ENCODE measurements at places on chromosomes 3 and 15.

- DNase-seq, result no peak
Observed at GRCh38 chr3:64718976-64719375, 31.2 kb upstream of the ADAMTS9 start.

DNA sequence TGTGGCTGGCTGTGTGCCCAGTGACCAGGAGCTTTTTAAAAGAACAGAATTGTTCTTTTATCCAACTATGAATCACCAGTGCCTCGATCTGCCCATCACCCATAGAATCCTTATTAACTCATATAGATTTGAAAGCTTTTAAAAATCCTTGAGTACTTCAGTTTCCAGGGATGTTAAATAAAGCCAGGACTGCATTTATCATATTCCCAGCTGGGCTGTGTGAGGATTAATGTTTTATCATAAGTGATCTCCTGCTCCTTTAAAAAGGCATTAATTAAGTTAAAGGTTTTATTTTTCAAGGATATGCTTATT is 234.0 kb downstream of the MYRIP start:
- DNase-seq, result no peak

DNA sequence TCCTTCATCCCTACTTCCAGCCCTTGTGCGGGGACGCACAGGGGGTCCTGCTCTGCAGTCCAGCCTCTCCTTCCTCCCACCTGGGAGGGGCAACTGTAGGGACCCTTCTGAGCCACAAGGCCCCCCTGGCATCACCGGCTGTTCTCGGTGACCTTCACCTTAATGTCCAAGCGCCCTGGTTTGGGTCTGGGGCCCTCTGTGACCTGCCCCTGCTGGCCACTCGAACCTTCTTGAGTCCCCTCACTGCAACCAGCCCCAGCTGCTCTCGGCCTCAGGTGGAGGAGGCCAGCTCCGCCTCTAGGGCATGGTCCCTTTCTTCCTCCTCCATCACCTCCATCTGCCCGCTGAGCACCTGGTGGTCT is 57.9 kb downstream of the RGMA start:
- DNase-seq, result no peak

- DNase-seq, result no peak
Observed at GRCh38 chr3:11349446-11349845, 77.2 kb downstream of the ATG7 start.

- DNase-seq, result no peak
Observed at GRCh38 chr3:128491691-128491940, 1.4 kb downstream of the GATA2 start.

DNA sequence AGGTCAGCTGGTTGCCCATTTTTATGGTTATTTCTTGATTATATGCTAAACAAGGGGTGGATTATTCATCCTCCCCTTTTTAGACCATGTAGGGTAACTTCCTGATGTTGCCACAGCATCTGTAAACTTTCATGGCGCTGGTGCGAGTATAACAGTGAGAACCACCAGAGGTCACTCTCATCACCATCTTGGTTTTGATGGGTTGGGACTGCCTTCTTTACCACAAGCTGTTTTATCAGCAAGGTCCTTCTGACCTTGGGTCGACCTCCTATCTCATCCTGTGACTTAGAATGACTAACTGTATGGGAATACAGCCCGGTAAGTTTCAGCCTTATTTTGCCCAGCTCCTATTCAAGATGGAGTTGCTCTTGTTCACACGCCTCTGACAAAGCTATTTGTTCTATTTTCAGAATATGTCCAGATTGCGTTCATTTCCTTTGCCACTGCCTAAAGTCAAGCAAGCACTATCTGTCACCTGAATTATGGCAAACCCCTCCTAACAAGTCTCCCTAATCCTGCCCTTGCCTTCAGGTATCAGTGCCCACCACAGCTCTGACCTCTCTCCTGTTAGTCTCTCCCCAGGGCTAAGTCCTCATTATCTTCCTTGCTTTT is 308.5 kb downstream of the ROBO2 start:
- DNase-seq, result no peak

DNA sequence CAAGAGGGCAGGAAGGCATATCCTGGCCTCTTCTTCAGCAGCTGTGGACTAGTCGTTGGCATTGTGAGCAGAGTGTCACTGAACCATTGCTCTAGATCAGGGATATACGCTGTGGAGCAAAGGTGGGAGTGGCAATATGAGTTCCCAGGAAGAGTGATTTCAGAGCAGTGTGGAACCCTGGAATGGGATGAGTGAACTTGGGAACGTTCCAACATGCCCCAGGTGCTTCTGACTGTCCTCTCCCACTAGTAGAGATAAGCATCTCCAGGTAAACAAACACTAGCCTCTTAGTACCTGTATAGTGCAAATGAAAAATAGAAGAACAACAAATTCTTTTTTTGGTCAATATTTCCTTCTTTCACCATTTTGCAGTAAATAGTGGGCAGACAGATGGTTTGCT is 123.6 kb upstream of the VEPH1 start:
- no peak for DNase-seq

DNA sequence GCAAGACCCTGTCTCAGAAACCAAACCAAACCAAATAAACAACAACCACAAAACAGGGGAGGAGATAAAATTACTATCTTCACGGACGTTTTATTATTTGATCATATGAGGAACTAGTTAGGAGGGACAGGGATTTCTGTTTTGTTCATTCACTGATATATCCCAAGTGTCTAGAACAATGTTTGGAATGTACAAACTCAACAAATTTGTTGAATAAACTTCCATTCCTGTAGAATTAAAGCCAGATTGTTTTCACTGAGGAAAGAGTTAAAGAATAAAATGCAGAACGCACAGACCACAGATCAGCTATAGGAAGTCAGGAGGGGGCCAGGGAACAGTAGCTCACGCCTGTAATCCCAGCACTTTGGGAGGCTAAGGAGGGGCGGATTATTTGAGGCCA is 6.5 kb upstream of the STRC start:
- DNase-seq, result no peak

DNA sequence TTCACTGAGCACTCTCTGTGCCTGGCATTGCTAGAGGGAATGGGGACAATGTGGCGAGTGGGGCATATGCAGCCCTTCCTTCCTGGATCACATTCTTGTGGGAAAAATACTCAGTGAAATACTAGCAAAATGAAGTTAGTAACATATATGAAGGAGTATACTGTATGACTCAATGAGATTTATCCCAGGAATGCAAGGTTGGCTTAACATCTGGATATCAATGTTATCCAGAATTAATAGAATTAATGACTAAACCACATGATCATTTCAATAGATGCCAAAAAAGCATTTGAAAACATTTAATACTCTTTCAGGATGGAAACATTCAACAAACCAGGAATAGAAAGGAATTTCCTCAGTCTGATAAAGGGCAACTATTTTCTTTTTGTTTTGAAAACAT is 27.5 kb downstream of the AMOTL2 start:
- DNase-seq, result no peak

GRCh38 chr15:73370151-73370550 is 1.4 kb upstream of the HCN4 start:
- no peak for DNase-seq

DNA sequence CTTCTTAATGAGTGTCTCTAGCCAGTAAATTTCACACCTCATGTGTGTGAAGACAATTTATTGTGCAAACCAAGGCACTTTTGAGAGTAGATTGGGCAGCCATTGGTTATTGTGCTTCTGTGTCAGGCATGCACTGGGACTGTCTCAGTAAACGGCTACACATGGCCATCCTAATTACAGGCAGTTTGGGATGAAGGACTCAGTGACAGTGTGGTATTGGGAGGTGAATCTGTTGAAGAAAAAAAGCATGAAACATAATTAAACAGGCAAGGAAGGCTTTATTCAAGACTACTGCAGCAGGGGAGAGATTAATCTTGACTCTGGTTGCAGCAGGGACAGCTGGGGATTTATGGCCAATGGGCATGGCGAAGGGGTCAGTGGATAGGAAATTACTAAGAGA is 57.8 kb upstream of the NUDT16 start:
- DNase-seq, result no peak

All from stimulated activated CD8-positive, alpha-beta memory T cell treated with anti-CD3 and anti-CD28 coated beads, Interleukin-15, amount 100 ng/mL, for 4 hours (primary cell).